SW 1271 (cell line): ENCODE measurements at places on chromosomes 7 and 10.
A peak's percentile ranks its signal among the peaks of the same experiment; 100 is the strongest.

DNA sequence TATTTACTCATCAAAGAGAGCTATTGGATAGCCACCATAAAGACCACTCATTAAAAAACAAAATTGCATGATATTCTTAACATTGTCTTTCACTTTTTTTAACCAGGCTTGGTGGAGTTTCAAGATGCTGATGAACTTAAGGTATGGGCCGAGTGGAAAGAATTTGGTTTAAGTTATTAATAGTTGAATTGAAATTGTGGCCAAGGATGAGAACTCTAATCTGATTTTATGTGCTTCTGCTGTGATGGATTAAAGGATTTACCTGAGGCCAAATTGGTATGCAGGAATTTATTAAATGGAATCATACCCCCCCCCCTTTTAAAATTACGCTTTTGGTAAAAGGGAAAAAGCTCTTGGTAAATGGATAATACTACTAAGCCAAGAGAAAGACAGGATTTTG lies 33.8 kb upstream of the TOMM7 start:
- DNase-seq: no peak

DNA sequence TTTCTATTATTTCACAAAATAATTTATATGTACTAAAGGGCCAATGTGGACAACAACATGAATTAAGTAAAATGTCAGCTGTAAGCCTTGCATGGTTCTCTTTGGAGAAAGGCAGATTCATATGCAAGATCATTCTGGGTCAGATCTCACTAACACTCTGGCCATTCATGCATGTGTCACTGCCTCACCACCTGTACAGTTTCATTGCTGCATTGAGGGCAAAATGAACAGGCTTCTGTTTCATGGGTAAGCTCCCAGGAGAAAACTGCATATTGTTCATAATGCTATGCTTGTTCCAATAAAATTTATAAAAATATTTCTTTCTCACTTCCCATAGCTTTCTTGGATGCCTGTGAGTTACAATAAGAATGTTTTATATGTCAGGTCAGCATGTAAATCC lies 275.2 kb downstream of the ZNF248 start:
- DNase-seq: no peak

DNA sequence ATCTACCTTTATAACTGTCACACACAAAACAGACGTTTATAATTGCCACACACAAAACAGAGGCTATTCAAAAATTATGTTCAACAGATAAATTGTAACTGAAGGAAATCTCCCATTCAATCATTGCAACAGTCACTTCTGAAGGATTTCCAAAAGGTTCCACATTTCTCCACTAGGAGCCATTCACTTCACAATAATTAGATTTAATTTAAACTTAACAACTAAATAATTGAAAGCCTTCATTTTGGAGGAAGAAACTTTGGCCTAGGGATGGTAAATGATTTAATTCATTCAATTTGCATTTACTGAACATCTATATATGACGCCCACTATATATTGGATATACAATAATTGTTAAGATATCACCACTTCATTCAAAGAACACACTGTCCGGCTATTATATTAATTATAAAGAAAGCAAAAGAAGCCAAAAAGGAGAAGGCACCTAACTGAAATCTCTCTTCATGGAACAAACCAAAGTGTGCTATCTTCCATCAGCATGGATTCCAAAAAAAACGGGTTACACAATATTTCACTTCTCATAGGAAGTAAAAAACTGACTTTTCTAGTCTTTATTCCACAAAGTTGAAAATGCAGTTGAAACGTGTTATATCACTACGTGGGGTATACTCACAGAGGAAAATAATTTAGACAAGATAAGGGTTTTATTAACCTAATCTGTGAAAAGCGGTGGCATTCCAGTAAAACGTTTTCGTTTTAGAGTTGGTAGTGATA lies 1.7 kb downstream of the ATAD1 start:
- DNase-seq: no peak

DNA sequence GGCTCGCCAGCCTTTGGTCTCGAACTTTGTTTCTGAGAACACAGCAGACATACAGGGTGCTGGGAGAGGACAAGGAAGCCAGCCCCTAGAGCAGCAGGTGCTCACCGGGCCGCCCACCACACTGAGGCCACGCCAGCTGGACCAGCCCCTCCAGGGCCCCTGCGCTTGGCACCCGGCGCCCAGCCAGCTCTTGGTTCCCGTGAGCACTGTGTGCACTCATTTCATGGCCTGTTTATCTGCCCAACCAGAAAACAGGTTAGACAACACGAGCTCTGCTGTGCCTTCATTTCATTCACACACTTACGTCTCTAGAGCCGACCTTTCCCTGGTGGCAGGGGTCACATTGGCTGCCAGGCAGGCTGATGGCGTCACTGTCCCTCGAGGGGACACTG lies 104.0 kb downstream of the CYTH3 start:
- DNase-seq: no peak

DNA sequence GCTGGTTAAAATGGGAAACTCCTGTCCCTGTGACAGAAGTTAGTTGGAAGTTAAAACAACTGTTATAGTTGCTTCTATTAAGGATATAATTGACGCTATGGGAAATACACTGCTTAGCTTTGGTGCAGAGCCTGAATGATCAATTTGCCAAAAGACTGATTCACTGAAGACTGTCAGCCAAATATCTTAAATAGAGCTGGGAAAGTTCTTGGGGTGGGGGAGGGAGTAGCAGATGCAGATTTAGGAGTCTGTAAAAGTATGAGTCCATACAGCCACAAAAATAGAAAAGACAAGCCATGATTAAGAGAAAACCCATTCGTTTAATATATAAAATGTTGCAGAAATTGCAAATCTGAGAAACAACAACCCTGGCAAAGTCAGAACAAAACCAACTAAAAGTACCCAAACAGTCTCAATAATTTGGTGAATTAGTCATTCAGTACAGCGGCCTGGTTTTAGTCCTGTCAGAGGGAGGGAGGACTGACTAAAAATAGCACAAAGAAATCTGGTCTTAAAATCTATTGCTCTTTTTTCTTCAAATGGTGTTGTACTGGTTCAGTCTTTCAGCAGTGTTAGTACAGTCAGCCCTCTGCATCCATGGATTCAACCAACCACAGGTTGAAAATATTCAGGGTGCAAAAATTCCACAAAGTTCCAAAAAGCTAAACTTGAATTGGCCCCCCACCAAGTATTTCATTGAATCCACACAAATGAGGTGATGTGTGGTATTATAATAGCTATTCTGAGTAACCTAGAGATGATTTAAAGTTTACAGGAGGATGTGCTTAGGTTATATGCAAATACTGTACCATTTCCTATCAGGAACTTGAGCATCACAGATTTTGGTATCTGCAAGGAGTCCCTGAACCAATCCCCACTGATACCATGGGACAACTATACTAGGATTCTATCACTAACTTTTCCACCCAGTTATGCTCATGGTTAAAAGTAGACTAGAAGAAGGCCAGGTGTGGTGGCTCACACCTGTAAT lies 30.0 kb downstream of the STK17A start:
- DNase-seq: no peak

GRCh38 chr10:69866246-69866687 lies 64.6 kb downstream of the COL13A1 start:
- DNase-seq: no peak

GRCh38 chr7:110801502-110801901 lies 289.4 kb upstream of the LRRN3 start:
- no peak for DNase-seq

- DNase-seq: no peak
Measured at GRCh38 chr7:108193594-108194498, 63.7 kb upstream of the LAMB4 start.

DNA sequence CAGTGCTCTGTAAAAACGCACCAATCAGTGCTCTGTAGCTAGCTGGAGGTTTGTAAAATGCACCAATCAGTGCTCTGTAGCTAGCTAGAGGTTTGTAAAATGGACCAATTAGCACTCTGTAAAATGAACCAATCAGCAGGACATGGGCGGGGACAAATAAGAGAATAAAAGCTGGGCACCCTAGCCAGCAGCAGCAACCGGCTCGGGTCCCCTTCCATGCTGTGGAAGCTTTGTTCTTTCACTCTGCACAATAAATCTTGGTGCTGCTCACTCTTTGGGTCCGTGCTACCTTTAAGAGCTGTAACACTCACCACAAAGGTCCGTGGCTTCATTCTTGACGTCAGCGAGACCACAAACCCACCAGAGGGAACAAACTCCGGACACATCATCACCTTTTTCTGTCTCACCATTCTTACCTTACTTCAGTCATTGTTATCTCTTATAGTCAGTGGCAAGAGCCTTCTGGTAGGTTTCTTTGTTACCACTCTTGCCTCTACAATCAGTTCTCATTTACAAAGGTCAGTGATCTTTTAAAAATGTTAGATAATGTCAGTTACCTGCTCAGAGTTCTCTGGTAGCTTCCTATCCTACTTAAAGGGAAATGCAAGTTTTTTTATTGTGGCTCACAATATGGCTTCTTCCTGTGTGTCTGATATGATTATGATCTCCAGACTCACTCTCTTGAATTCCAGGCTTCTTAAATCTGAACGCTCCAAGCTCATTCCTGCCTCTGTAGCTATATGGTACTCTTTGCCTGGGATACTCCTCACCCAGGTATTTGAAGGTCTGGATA lies 4.5 kb downstream of the STAM start:
- no peak for DNase-seq

- DNase-seq: no peak
Measured at GRCh38 chr7:87344446-87344845, 1.0 kb upstream of the CROT start.

DNA sequence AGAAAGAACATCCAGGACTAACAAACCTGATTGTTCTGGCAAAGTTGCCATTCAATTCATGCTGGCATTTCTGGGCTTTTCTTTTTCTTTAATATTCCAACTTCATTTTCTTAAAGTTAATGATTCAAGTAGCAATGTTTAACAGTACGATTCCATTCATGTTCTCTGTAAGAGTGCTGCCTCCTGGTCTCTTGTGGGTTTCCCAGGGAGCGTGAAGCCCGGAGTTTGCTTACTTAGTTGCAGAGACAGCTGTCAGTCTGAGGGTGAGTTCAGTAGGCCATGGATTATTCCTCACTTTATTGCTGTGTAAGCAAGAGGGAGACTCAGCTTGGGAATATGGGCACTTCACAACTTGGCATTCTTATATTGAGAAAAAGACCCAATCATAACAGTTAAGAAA lies 142.2 kb downstream of the TWIST1 start:
- no peak for DNase-seq

- DNase-seq: no peak
Measured at GRCh38 chr10:43229208-43230061, 37.4 kb downstream of the RASGEF1A start.

GRCh38 chr10:88045656-88046415 lies 182.4 kb downstream of the PTEN start:
- DNase-seq: no peak

GRCh38 chr7:1516586-1517251 lies 12.5 kb upstream of the INTS1 start:
- no peak for DNase-seq

DNA sequence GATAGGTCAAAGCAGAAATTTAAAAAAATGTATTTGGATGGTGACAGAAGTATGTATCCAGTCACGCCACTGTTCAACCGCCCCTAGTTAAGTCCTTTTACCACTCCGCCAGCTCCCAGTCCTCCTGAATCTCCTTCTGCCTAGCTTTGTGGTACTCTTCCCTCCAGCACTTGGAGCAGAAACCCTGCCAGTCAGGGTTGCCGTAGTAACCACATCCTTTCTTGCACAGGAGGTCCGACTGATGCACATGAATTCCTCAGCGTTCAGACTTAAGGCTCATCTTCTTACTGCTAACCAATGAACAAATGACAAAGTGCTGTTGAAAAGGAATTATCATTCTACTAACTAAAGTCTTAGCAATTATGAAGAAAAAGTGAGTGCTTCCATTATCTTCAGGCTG lies 175.3 kb upstream of the KCTD7 start:
- no peak for DNase-seq

- no peak for DNase-seq
Measured at GRCh38 chr7:129343099-129343700, 91.0 kb upstream of the STRIP2 start.

- DNase-seq: no peak
Measured at GRCh38 chr10:75367021-75367487, 34.5 kb downstream of the ZNF503 start.

DNA sequence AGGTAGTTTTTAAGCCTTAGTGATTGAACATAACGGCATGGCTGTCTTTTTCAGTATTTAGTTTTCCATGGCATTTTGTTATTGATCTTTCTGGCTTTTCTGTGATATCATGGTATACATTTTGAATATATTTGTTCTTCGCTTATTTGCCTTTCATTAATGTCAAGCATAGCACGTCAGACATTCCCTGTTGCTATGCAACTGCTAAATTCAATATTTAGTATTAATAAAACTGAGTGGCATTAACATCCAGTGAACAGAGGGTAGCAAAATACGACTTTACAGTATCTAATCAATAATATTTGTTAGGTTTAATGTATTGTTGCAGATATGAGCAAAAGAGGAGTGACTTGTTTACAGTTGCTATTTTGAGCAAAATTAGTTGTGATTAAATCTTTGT lies 72.5 kb downstream of the LCOR start:
- no peak for DNase-seq

GRCh38 chr7:107387573-107388219 lies 82.2 kb upstream of the GPR22 start:
- no peak for DNase-seq

GRCh38 chr10:75464478-75465449 lies 33.3 kb downstream of the LRMDA start:
- no peak for DNase-seq

DNA sequence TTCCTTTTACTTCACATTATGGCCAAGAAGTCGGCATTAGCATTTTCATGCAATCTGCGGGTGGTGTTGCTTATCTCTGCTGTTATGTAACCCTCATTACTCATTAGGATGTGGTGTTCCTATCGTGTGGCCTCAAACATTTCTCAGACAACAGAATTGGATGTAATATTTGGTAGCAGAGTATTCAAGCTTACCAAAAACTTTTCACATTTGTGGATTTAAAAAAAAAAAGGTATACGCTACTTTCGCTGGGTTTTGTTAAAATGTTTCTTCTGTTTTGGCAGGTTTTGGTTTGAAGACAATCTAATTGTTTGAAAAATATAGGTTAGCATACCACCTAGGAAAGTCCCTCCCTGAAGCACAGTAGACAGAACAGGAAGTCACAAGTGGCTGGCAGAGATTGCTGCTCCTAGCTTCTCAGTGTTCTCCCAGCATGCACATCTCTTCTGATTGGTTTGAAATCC lies 128.8 kb downstream of the GATA3 start:
- DNase-seq: peak; percentile 58
